ENCODE measurements at places on chromosomes 11 and 22.

GRCh38 chr11:96523656-96524055 is 133.8 kb downstream of the JRKL start:
- no peak for DNase-seq

DNA sequence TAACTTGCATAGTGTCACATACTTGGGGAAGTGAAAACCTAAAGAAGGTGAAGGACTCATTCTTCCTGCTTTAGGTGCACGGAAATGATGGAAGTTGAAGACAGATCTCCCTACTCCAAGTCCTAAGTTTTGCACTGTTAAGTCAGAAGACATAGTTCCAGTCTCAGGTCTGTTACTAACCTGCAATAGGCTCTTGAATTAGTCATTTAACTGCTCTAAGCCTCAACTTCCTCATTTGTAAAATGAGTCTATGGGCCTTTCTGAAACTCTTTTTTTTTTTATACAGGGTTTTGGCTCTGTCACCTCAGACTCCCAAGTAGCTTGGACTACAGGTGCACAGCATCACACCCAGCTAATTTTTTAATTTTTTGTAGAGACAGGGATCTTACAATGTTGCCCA is 30.8 kb upstream of the POU2AF1 start:
- no peak for DNase-seq

DNA sequence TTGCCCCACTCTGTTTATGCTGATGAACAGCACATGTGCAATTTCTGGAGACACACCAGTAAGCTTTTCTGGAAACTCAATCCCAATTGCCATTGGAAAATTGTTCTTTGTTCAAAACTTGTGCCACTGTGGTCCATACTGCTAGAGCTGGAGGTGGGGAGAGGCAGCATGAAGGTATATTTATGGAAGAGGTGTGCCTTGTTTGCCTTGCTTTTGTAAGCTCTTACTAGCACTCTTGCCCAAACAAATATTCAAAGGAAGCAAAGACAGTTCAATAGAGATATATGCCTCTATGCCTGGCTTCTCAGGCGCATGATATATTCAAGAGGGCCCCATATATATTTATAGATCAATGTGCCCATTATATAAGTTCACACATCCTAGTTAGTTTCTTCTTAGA is 42.7 kb downstream of the TIMP3 start:
- DNase-seq = no peak

DNA sequence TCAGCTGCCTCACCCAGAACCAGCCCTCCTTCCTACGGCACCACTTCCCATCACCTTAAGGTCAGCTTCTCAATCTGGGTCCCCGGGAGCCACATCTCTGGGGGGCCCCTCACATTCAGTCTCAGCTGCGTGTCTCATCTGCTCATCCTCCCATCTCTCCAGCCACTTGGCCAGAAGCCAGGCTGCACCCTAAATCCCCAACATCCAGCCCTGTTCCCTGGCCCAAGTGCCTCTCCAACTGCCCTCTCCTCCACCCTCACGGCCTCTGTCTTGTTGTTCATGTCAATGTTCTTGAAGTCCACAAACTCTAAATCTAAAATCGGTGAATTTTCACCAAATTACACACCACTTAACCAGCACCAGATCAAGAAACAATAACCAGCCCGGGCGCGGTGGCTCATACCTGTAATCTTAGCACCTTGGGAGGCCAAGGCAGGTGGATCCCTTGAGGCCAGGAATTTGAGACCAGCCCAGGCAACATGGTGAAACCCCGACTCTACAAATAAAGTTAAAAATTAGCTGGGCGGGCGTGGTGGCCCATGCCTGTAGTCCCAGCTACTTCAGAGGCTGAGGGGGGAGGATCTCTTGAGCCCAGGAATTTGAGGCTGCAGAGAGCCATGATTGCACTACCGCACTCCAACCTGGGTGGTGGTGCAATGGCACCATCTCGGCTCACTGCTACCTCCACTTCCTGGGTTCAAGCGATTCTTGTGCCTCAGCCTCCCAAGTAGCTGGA is 33.7 kb downstream of the A4GALT start:
- DNase-seq = no peak

GRCh38 chr11:104763930-104764709 is 134.1 kb downstream of the CASP12 start:
- DNase-seq = no peak

DNA sequence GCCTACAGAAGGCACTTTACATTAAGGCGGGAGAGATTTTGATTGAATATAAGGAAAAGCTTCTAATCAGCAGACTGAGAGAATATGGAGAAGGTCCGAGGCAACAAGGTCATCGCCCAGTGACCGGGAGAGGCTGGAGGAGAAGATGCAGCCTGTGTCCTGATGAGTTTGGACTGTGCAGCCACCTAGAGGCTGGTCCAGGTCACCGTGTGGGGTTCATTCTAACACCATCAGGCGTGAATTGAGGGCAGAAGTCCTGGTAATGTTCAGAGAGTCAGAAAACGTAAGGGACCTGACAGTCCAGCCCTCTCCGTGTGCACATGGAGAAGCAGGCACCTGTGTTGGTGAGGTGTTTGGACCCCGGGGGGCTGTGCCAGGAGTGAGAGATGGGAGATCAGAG is 102.7 kb downstream of the FEZ1 start:
- no peak for DNase-seq

Data from NCI-H2171 (cell line).